ENCODE measurements at places on chromosomes 13 and 19.
A peak's percentile ranks its signal among the peaks of the same experiment; 100 is the strongest.

DNA sequence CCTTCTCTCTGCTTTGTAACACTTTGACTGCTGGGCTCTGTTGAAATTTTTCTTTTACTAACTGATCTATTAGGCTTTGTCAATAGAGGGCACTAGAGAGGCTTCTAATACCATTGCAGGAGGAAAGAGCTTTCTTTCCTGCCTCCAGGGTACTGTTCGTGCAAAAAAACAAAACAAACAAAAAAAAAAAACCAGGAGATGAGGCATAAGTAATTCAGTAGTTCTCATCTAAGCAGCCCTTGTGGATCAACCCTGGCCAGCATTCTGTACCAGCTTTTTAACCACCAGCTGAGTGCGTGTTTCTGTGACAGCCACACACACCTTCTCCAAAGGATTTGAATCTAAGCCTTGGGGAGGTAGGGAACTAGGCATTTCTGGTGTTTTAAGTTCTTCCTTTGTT lies 1707.6 kb upstream of the SLC10A2 start:
- DNase-seq, result no peak

DNA sequence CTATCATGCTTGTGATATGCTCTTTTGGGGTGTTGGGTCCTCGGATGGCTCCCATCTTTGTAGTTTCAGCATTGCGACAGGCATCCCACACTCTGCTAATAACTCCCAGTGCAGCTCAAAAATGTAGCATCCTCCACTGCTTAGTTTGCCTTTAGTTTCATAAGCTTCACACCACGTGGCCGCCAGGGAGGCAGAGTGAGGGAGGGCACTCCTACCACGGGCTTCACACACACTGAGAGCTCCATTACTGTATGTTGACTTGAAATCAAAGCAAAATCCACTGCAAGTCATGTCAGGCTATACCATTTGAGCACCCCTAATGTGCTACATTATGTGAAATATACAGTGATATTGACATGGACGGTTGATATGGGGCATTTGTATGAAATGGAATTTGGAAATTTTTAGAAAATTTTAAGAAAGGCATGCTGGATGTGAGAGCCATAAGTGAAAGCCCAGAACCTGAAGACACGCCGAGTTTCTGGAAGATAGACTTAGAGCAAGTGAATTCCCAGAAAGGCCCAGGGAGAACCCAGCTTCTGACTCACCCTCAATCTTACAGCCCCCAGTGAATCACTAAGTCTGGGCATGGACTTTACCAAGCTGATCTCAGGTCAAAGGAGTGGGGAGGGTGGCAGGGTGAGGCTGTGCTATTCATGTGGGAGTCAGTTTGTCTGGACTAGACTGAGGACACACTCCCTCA lies 94.1 kb downstream of the HSPH1 start:
- DNase-seq, result peak; percentile 53

DNA sequence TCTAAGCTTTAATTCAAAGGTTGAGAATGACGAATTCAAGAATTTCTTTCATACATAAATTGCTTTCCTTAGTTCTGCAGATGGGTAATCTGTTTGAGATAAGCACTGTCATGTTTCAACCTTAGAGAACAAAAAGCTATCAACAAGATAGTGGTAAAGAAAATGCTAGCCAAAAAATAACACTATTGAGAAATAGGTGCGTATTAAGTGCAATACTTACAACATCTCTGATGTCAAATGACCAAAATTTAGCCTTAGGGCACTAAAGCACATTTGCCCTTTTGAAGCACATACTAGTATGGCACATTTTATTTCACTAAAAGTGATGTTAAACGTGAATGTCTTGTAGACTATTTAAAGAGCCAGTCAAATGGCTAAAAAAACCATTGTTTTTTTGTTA lies 4.9 kb downstream of the KBTBD6 start:
- no peak for DNase-seq

GRCh38 chr13:79492313-79492798 lies 11.4 kb downstream of the NDFIP2 start:
- no peak for DNase-seq

DNA sequence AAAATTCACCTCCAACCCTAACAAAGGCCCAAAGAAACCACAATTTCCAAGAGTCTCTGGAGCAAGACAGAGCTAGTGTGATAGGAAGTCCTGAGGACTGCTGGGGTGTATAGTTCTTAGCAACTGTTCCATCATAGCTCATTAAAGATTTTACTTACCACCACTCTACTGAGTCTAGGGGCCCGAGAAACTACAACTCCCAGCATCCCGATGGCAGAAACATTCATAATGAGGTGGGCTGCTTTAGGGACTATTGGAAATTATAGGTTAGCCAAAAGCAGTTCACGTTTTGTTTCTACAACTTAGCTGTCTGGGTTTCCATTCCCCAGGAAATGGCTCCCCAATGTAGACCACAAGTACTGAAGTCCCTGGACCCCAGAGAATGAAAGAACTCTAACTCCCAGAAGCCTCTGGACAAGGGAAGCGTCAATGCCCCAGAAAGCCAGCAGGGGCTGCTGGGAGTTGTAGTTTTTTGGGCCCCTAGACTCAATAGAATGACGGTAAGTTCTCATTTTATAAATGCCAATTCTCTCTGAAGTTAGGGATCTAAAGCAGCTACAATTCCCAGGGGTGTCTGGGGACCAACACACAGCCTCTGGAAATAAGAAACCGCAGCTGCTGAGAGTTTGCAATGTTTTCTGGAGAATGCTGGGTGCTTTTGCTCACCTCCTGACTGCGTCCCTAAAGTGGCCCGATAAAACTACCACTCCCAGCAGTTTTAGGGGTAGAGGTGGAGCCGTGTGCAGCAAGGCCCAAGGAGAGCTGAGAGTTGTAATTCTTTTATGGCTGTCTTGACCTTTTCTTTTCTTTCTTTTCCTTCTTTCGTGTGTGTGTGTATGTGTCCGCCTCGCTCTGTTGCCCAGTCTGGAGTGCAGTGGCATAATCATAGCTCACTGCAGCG lies 11.1 kb downstream of the FTL start:
- no peak for DNase-seq

- DNase-seq, result no peak
Observed at GRCh38 chr19:10826231-10826630, 9.8 kb downstream of the TMED1 start.

DNA sequence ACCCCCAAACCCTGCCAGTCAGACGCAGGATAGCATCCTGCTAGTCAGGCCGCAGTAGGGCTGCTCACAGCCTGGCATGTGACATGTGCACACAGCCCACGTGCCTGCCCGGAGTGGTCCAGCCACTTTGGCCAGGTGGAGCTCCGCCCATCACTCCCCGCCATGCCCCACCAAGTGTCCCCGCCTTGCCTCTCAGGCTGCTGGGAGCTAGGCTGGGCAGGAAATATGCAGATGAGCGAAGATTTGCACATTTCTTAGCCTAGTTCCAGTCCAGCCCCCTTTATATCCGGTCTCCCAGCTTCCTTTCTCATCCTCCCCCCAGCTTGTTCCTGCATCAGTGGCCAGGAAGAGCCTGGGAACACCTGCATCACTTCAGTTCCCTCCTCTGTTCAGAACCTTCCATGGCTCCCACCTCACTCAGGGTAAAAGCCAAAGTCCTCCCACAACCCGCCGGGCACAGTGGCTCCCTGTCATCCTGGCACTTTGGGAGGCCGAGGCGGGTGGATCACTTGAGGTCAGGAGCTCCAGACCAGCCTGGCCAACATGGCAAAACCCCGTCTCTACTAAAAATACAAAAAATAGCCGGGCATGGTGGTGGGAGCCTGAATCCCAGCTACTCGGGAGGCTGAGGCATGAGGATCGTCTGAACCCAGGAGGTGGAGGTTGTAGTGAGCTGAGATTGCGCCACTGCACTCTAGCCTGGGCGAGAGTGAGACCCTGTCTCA lies 2.3 kb upstream of the DOCK6 start:
- no peak for DNase-seq

DNA sequence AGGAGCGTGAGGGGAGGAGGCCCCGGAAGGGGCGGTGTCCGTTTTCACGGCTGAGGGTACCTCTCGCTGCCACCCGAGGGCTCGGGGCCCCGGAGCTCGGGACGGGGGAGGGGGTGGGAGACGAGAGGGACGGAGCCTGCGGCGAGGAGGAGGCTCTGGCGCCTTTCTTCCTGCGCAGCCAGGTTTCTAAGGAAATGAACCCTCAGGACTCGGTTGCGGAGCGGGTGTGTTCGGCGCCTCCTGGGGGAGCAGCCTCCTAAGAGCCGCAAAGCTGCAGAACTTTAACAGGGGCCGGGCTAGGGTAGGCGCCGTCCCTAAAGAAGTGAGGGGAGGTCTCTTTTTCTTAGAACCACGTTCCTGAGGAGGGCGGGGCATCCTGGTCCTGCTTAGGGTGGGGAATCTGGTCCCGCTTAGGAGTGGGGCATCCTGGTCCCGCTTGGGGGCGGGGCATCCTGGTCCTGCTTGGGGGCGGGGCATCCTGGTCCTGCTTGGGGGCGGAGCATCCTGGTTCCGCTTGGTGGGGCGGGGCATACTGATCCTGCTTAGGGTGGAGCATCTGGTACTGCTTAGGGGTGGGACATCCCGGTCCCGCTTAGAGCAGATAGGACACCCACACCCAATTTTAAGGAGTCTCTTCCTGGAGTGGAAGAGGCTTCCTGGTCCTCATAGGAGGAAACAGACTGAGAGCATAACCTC lies 6.2 kb downstream of the SYT5 start:
- DNase-seq, result peak; percentile 74

GRCh38 chr19:42269478-42270345 lies 660 bp downstream of the CIC start:
- no peak for DNase-seq

DNA sequence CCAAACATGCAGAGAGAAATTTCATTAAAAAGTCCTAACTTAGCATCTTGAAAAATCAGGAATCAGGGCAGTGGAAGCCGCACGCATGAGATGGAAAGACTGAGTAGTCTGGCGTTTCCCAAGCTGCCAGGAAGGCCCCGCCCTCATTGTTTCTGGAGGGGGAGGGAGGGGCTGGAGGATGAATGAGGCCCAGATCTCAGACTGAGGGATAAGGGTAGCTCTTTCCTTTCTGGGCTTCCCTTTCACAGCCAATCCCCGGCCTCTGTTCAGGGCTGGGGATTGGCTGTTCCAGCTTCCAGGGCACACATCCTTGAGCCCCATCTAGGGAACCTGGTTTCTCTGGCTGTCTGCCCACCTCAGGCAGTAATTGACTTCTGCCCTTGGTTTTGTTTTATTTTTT lies 7.3 kb downstream of the C19orf53 start:
- no peak for DNase-seq

DNA sequence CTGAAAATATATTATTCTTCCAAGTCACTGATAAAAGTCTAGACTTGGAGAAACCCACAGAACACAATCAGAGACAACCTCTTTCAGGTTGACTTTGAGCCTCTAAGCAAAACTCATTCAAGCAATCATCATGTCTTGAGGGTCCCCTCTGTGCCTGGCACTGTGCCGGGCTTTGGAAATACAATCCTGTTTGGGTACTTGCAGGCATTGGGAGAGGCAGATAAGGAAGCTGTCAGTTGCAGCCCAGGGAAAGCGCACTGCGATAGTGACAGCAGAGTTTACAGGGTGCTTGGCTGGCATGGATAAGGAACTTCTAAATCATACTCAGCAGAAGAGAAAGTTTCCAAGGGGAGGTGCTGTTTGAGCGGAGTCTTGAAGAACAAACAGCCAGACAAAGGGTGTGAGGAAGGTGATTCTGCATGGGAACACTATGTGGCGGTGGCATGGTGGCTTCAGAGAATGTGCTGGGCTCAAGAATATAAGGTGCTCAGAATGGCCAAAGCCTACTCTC lies 9.1 kb downstream of the SERP2 start:
- no peak for DNase-seq

- DNase-seq, result no peak
Observed at GRCh38 chr19:33868076-33868735, 71.5 kb downstream of the KCTD15 start.

GRCh38 chr13:48866249-48866648 lies 109.5 kb upstream of the FNDC3A start:
- no peak for DNase-seq

- DNase-seq, result no peak
Observed at GRCh38 chr13:83086948-83087347, 795.3 kb downstream of the SLITRK1 start.

GRCh38 chr19:41405776-41406175 lies 8.2 kb downstream of the BCKDHA start:
- DNase-seq, result no peak

GRCh38 chr19:13100031-13100588 lies 2.5 kb downstream of the LYL1 start:
- peak; percentile 90 for DNase-seq

DNA sequence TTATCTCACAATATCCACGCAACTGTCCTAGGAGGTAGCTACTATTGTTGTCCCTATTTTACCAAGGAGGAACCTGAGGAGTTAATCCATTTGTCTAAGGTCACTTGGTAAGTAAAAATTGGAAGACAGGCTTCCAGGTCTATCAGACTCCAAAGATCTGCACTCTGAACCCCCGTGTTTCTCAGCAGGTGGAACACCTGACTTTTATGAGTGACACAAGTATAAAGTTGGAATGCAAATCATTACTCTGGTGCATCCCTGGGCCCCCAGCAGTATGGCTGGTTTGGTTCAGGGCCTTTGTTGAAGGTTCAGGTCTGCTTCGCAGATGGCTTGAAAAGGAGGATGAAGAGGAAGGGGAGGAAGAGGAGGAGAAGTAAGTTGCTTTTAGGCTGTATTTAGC lies 46.0 kb downstream of the RGCC start:
- DNase-seq, result no peak

DNA sequence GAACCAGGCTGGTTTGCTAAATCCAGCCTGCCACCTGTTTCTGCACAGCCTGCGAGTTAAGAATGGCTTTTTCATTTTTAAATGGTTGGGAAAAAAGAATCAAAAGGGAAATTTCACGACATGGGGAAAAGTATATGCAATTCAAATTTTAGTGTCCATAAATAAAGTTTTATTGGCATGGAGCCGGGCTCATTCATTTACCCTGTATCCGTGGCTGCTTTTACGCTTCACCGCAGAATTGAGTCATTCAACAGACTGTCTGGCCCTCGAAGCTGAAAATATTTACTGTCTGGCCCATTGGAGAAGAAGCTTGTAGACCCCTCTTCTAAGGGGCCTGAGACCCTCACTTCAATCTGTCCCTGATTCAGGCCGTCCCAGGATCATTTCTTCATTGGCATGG lies 26.1 kb downstream of the IER2 start:
- no peak for DNase-seq

GRCh38 chr19:18762125-18763023 lies 28.7 kb downstream of the COMP start:
- no peak for DNase-seq
